Adipose tissue (tissue), 3 donors: ENCODE measurements at places on chromosomes 3 and 15. TPM values are rescaled to one million over a fixed set of nuclear protein-coding genes. Genes with fewer than 3 reads are reported as not detected.

Gene RAB27A
- polyA plus RNA-seq = 10.7 TPM

Gene TMEM45A
- polyA plus RNA-seq = 18.1 TPM

Gene ALPK3
- polyA plus RNA-seq = 5.7 TPM

Gene TSEN2
- 9.4 TPM for polyA plus RNA-seq

Gene CHL1
- polyA plus RNA-seq = 8.2 TPM

Gene PDCD7
- 13.9 TPM for polyA plus RNA-seq

Gene HGD
- polyA plus RNA-seq = 1.9 TPM
